Activated gamma-delta T cell treated with Interleukin-2 at 50 U/mL for 16 hours (primary cell): ENCODE measurements at places on chromosomes 2 and 18.

DNA sequence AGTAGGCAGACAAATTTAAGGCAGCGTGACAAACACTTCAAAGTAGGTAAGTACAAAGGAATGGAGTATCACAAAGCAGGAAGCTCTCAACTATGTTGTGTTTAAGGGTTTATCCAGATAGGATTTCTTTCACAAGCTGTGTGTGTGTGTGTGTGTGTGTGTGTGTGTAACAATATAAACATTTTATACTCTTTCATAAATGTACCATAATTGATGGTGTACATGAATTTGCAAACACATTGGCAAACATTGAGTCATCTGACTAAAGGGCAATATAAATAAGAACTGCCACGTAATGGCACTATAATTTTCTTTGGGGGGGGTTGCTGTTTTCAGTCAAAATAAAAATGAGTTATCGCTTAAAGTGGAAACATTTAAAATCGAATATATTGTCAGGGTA is 1004.4 kb upstream of the DDX18 start:
- no peak for DNase-seq

GRCh38 chr2:11356764-11357163 is 12.3 kb upstream of the ROCK2 start:
- no peak for DNase-seq

DNA sequence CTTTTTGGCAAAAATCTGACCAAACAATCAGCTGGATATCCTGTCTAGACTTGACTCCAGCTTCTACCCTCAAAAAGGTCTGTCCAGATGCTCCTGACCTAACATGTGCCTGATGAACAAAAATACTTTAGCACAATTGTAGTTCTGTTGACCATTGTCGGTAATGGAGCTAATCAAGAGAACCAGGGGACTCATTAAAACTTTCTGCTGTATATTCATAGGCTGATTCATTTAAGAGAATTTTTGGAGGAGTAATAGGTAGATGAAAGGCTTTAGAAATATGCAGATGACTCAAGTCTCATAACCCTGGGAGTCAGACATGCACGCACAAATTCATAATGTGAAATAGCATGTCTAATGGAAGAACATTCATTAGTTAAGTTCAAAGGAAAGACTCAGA is 514.2 kb downstream of the TXNL1 start:
- no peak for DNase-seq

GRCh38 chr2:158091647-158092046 is 10.0 kb upstream of the UPP2 start:
- DNase-seq: no peak

GRCh38 chr2:187520121-187520624 is 34.1 kb downstream of the TFPI start:
- no peak for DNase-seq

GRCh38 chr2:44291281-44292248 is 16.3 kb downstream of the SLC3A1 start:
- no peak for DNase-seq

- no peak for DNase-seq
These were observed 52.3 kb downstream of the RAB10 start for GRCh38 chr2:26086155-26086637.

DNA sequence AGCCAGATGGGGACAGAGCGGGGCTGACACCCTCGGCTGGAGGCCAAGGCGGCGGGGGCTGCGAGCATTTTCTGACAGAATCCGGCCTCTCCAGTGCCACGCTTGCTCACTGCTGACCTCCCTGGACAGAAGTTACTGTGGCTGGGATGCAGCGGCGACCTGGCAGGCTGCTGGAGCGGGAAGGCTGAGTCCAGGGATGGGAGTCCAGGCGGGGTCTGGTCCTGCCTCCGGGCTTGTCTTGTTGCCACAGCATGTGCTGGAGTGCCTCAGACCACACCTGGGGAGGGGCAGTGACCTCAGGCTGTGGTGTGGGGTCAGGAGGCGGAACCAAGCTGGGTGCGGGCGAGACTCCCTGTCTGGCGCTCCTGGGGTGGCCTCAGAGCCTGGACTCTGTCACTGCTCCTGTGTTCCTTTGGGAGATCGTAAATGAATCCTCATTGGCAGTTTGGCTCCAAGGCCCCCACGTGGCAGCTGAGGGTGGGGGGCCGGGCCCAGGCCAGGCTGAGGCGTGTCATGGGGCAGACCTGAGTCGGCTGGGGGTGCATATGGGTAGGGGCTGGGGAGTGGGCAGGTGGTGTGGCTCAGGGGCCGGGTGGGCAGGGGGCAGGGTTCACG is 5.5 kb downstream of the BOK start:
- DNase-seq: no peak

- DNase-seq: no peak
These were observed 114.8 kb upstream of the SERTAD2 start for GRCh38 chr2:64768491-64769005.

GRCh38 chr18:79877163-79878091 is 74.0 kb downstream of the SLC66A2 start:
- no peak for DNase-seq
